ENCODE measurements at places on chromosomes 16 and 17.

- DNase-seq: no peak
These were observed 22.9 kb upstream of the SLC12A3 start for GRCh38 chr16:56842133-56842532.

DNA sequence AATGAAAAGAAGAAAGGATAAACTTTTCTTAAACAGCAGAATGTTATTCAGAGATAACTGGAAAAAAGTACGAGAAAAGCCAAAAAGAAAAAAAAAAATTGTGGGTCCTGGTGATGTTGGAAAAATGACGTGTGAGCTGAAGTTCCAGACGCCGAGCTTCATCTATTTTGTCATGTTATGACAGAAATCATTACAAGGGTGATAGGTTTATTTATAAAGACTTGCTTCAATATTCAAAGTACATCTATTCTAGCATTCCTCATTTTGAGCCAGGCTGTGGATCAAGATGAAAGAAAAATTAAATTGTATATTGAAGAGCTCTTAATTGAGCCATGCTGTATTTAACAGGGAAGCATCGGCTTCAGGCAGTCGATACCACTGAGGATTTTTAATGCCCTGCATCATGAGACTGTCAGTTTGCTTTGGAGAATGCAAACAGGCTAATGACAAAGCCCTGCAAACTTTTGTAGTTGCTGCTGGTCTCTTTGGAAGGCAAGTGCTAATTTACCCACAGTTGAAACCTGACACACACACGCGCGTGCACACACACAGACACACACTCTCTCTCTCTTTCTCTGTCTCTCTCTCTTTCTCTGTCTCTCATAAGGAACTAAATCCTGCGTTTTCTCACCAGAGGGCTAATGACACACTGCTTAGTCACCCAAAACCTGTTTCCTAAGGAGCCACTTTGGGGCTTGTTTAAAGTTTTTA is 110.7 kb downstream of the WWOX start:
- DNase-seq: no peak

DNA sequence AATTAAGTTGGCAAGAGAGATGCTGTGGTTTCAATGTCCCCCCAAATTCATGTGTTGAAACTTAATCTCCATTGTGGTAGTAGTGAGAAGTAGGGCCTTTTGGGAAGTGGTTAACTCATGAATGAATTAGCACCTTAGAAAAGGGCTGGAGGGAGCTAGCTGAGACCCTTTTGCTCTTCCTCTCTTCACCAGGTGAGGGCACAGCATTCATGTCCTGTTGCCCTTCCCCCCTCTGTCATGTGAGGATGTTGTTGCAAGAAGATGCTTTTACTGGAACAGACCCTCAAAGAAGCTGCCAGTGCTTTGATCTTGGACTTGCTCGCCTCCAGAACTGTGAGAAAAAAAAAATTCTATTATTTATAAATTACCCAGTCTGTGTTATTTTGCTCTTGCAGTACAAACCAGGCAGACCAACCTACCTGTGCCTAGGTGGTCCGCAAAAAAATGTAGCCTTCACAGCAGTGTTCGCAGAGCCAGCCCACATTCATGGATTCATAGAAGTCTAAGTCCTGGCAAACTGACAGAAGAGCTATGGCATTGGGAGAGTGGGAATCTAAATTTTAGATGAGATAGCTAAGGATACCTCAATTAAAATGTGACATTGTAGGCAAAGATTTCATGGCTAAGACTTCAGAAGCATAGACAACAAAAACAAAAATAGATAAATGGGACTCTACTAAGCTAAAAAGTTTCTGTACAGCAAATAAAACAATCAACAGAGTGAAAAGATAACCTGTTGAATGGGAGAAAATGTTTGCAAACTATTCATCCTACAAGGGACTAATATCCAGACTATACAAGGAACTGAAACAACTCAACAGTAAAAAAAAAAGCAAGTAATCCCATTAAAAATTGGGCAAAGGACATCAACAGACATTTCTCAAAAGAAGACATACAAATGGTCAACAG is 32.0 kb upstream of the ABCA5 start:
- no peak for DNase-seq

DNA sequence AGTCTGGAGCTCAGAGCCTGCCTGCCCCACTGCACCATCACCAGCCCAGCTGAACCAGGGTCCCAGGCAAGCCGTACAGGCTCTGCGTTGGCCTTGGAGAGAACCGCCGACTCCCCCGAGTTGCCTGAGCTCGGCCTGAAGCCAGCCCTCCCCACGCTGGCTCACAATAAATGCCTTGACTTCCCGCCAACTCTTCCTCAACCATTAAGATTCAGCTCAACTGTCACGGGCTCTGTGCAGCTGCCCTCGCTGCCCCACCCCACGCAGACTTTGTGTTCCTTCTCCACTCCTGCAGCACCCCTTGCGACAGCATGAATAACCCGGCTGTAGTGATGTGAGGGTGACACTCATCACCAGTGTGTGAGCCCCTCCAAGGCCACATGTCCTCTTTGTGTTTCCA is 4.8 kb upstream of the QPRT start:
- DNase-seq: no peak

GRCh38 chr17:43350888-43351361 is 47.9 kb upstream of the ARL4D start:
- no peak for DNase-seq

GRCh38 chr17:59828478-59828760 is 64.3 kb downstream of the TUBD1 start:
- DNase-seq: no peak

GRCh38 chr17:30251931-30252330 is 16.4 kb upstream of the SLC6A4 start:
- DNase-seq: no peak

GRCh38 chr17:55607731-55608341 is 96.6 kb upstream of the SMIM36 start:
- no peak for DNase-seq

DNA sequence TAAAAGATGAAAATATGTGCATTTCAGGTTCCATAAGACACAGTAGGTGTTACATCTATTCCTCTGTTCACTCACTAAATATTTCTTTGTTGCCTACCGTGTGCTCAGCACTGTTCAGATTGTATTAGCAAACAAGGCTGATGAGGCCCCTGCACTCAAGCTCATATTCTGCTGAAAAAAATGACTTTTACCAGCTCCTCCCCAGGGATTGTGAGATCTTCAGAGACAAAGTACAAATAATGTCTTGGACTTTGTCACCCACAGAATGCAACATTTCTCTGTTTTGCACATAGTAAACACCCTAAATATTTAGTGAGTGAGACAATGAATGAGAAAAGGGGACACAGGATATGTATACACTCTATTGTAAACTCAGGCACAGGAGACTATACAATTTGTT is 21.9 kb upstream of the MYOCD start:
- no peak for DNase-seq

DNA sequence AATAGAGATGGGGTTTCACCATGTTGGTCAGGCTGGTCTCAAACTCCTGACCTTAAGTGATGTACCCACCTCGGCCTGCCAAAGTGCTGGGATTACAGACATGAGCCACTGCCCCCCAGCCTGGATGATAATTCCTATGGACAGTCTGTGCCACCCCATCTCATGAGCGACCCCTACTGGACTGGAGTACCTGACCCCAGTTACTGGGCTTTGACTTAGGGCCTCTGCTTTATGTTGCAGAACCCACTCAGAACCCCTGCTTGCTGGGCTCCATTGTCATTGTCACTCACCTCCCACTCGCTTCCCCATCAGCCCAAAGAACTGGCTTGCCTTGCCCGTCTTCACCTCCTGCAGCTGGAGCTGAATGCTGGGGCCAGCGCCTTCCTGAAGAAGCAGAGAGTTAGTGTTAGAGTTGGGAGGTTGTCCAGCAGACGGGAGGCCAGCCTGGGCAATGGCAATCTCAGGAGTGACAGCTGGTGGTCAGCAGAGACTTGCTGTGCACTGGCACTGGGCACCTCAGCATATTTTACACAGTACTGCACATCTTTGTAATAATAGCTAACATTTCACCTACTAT is 4.0 kb downstream of the TAC4 start:
- DNase-seq: no peak

GRCh38 chr17:77774182-77774581 is 184.3 kb upstream of the TNRC6C start:
- no peak for DNase-seq

DNA sequence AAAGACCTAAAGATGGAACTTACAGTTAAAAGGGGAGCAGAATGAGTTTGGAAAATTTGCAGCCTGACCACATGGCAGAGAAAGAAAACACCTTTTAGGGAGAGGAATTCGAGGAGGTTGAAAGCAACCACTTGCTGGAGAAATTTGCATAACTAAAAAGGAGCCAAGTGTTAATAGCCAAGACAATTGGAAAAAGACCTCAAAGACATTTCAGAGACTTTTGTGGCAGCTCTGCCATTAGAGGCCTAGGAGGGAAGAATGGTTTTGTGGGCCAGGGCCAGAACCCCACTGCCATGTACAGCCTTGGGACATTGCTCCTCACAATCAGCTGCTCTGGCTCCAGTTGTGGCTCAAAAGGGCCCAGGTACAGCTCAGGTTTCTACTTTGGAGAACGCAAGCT is 338.5 kb downstream of the UTP18 start:
- no peak for DNase-seq

GRCh38 chr16:85511938-85512807 is 100.9 kb upstream of the GSE1 start:
- DNase-seq: no peak

- DNase-seq: no peak
These were observed 33.0 kb upstream of the ADAMTS18 start for GRCh38 chr16:77467821-77468335.

DNA sequence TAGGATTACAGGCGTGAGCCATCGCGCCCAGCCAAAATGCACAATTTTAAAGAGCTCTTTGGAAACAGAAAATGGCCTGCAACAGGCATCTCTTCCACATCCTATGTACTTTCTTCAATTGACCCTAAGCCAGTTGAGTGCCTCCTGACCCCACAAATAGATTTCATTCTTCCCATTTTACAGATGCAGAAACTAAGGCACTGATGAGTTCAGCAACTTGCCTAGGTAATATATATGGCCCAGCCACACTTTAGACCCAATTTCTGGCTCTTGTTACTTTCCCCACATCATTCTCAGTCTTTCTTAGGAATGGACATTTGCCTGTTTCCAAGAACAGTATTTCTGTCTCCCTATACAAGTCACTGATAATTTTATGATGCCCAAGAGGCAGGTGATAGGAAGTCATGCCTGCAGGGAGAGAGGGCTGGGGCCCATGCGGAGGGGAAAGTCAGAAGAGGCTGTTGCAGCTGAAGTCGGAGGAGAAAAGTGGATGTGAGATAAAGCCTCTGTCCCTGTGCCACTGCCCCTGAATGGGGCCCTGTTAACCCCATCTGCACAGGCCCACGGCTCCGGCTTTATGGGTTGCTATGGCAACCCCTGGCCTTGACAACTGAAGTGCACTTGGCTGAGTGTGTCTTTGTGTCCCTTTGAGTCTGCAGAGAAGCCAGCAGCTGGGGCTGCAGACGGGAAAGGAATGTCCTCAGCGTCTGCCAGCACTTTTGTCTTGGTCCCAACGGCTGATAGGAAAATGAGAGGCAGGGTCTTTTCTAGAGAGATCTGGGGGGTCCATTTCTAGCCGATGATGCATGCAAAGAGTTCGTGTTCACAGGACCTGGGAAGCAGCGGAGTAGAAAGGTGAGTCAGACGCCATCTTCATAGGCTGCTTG is 45.9 kb downstream of the ABAT start:
- DNase-seq: no peak

GRCh38 chr16:65769055-65769465 is 597.4 kb upstream of the CDH5 start:
- no peak for DNase-seq

GRCh38 chr17:73316919-73317505 is 5.2 kb upstream of the CDC42EP4 start:
- no peak for DNase-seq

GRCh38 chr16:27433636-27434035 is 31.7 kb downstream of the IL21R start:
- DNase-seq: no peak

DNA sequence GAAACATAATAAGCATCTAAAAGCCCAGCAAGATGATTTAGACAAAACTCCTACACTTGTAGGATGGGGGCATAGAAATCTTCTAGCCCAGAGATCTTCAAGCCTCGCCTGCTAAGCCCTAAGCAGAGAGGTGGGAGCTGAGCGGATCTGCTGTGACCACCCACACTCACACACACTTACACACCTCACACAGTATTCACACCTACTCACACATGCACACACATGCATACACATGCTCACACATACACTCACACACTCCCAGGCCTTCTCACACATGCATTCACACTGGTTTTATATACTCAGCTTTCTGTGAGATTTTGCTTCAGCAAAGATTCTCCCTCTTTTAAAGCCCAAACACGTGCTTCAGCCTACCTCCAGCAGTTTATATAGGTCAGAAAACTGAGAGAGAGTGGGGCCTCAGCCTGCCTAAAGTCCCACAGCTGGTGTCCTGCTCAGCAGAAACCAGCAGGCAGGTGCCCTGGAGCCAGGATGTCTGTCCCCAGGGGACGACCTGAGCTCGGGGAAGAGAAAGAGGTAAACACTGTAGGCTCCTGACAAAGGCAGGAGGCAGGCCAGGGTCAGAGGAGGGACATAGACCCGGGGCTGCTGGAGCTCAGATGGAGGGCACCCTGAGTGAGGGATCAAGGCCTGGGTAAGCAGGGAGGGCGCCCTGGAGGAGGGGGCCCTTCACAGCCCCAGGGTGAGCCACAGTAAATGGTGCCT is 12.0 kb upstream of the KRT19 start:
- no peak for DNase-seq

- DNase-seq: no peak
These were observed 11.4 kb downstream of the C16orf95 start for GRCh38 chr16:87305505-87306391.

DNA sequence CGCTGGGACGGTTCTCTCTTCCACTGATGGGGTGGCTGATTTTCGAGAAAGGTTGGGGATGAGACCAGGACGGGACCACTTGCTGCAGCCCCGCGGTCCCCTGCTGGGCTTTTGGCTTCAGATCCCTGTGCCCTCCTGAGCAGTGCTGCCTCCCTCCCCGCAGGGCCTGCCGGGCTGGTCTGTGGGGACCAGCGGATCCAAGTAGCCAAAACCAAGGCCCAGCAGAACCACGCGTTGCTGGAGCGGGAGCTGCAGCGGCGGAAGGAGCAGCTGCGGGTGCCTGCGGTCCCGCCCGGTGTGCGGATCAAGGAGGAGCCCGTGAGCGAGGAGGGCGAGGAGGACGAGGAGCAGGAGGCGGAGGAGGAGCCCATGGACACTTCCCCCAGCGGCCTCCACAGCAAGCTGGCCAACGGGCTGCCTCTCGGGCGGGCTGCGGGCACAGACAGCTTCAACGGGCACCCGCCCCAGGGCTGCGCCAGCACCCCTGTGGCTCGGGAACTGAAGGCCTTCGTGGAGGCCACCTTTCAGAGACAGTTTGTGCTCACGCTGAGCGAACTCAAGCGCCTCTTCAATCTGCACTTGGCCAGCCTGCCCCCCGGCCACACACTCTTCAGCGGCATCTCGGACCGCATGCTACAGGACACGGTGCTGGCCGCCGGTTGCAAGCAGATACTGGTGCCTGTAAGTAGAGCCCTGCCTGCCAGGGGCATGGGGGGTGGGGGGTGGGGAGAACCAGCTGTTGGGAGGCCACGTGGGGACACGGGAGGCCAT is 28.6 kb downstream of the POLR3E start:
- no peak for DNase-seq

- DNase-seq: no peak
These were observed 16.8 kb upstream of the MYO15B start for GRCh38 chr17:75570772-75571171.

Measured in left renal cortex interstitium (tissue), 4 donors.